ENCODE measurements at places on chromosomes 7 and 10.

GRCh38 chr10:36766415-36766810, 359.0 kb upstream of the ANKRD30A start:
- no peak for DNase-seq

- DNase-seq = no peak
Measured at GRCh38 chr10:132880128-132880981, 62.0 kb downstream of the CFAP46 start.

- no peak for DNase-seq
Measured at GRCh38 chr7:40640566-40640965, 505.8 kb downstream of the SUGCT start.

GRCh38 chr7:92823042-92823441, 13.3 kb downstream of the CDK6 start:
- no peak for DNase-seq

GRCh38 chr7:50664937-50665336, 99.7 kb upstream of the DDC start:
- DNase-seq = no peak

Data from head of caudate nucleus (tissue), 42 donors.